ENCODE measurements at places on chromosomes 1 and 21.

- DNase-seq, result peak; percentile 98
These were observed 1337.8 kb downstream of the AMY1C start for GRCh38 chr1:105087506-105087905.

GRCh38 chr1:216892581-216893160 lies 169.4 kb upstream of the ESRRG start:
- DNase-seq, result no peak

DNA sequence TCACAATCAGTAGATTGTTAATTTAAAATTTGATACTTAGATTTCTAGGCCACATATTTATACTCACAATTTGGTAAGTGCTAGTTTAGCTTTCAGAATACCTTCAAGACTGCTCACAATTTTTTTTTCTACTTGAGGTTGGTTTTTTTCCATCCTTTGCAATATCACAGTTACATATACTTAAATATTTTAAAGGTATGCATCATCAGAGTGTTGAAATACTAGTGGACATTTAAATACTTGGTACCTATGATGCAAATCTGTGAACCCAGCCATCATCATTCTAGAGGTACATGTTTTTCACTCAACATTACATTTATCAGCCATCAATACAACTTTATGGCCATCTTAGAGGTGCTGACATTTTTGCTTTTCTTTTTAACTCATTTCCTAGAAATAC lies 6.2 kb upstream of the LRRC40 start:
- DNase-seq, result no peak

DNA sequence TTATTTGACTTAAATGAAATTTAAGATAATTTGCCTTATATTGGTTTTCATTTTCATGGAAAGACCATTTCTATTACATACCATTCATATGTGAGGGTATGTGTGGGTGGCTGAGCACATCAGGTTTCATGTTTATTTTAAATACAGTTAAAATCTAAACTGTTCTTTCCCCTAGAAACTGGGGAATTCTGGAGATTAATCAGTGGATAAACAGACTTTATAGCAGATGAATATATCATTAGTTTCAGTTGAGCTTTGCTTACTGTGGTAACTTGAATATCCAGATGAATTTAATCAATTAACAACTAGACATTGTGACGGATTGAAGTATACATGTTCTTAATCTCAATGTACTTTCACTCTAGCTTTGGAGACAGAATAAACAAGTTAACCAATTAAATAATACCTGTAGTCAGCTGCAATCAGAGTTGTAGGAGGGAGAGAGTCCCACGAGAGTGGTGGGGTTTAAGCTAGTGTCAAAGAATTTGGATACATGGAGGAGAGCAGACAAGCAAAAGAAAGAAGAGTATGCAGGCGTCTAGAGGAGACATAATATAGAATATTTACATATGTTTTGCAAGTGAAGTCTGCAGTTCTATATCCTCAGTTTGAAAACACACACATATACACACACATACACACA lies 97.6 kb downstream of the PDE4B start:
- DNase-seq, result no peak

- DNase-seq, result no peak
These were observed 452.3 kb downstream of the PLA2G4A start for GRCh38 chr1:187281085-187281484.

GRCh38 chr1:220235462-220235861 lies 36.8 kb downstream of the RAB3GAP2 start:
- DNase-seq, result peak; percentile 92

DNA sequence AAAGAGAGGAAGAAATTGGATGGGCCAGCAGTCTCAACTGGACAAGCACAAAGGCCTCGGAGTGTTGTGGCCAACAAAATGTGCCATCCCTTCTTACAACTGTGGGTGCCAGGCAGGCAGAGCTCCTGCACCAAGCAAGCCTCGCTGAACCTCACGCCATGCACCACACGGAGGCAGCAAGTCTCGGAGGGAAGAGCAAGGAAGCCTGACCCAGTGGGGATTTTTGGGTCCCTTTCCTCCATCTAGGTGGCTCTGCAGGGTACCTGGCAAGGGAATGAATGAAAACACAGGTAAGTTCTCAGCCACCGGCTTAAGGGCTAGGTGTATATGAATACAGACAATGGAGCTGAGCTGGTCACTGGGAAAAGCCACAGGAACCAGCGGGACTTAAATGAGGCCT lies 40.8 kb downstream of the HSD3B1 start:
- no peak for DNase-seq

All from PC-3 (cell line).